Cortex of kidney (tissue), 1 donor: ENCODE measurements at places on chromosomes 2 and 18.

GRCh38 chr2:102155703-102156515 is 13.4 kb downstream of the IL1R1 start:
- DNase-seq: no peak

GRCh38 chr18:49364821-49365220 is 95.6 kb downstream of the DYM start:
- DNase-seq: no peak

- DNase-seq: no peak
These were observed 60.4 kb upstream of the SLC35G4 start for GRCh38 chr18:11548916-11549551.

DNA sequence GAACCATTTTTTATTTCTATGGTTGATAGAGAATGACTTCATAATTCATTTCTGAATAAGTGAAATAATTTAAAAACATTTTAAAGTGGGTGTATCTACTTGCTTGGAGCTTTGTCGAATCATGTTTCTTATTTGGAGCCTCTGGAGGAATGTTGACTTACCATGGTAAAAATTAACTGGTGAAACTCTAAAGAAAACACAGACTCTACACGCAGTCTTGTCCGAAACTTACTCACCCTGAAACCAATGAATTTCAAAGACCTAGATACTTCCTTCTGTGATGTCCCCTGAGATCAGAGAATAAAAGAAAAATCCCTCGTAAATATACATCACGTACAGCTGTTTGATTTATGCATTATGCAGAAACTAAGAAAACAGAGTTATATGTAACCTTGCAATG is 665.2 kb upstream of the NRXN1 start:
- DNase-seq: no peak

- DNase-seq: no peak
These were observed 156.9 kb downstream of the CCBE1 start for GRCh38 chr18:59540346-59540745.

- DNase-seq: no peak
These were observed 122.5 kb downstream of the PLA2R1 start for GRCh38 chr2:159939946-159940345.

GRCh38 chr2:134668821-134669220 is 50.0 kb downstream of the TMEM163 start:
- DNase-seq: no peak

GRCh38 chr2:83565626-83566025 is 893.5 kb downstream of the SUCLG1 start:
- no peak for DNase-seq

DNA sequence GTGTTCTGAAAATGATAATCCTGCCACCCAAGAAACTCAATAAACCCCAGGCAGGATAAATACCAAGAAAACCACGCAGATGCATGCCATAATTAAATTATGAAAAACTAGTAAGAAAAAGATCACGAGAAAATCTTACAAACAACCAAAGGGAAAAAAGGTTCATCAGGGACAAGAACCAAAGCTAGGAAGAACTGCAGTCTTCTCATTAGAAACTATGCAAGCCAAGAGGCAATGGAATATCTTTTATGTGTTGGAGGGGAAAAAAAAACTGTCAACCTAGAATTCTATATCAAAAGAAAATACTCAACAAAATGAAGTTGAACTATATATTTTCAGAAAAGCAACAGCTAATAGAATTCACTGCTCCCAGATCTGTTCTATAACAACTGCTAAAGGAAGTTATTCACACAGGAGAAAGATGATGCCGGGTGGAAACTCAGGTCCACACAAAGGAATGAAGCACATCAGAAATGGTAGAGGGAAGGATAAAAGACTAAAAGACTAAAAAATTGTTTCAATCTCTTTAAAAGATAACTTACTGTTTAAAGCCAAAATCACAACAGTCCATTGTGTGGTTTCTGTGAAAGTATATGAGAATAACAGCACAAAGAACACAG is 55.0 kb downstream of the NDUFA10 start:
- DNase-seq: no peak
